Thoracic aorta (tissue), 2 donors: ENCODE measurements at places on chromosomes 2 and 18. TPM values are rescaled to one million over a fixed set of nuclear protein-coding genes. Genes with fewer than 3 reads are reported as not detected.

DNA sequence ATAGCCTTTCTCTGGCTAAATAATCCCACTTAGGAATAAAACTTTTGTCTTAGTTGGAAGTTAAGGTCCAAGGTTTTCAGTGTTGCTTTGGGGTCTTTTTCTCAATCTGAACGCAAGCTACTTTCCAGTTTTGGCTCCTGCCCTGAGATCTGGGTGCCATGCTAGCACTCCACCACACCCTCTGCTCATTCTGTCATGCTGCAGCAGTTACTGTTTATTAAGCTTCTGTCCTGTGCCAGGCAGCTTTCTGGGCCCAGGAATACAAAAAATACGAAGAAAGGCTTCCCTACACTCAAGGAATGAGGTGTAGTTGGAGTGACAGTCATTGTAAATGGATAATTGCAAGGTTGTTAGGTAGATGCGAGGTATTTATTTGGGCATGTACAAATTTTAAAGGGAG is 46.3 kb upstream of the RTN4 start:
- no peak for DNase-seq

DNA sequence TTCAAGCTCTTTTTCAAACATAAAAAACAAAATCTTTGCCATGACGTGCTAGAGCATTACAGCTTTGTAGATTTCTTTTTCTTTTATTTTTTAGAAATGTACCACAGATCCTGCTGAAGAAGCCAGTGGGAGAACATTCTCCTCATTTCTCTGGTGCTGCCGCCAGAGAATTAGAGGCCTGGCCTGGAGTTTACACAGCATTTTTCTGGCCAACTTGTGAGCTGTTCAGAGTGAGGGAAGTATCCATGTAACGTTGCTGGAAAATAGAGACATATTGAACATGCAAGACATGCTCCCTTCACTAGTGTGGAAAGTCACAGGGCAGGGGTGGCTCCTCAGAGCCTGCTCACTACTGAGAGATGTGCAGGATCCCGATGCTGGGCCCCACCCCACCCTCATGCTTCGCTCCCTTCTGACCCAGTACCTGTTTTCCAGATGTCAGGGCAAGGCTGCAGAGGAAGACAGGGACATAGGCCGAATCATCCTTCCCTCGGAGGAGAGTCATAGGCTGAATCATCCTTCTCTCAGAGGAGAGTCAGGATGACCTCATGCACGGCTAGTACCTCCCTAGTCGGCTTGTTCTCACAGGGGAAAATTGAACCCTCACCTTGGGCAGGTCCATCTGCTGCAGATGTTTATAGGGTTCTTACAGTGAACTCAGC is 298.5 kb downstream of the INSIG2 start:
- DNase-seq: no peak

DNA sequence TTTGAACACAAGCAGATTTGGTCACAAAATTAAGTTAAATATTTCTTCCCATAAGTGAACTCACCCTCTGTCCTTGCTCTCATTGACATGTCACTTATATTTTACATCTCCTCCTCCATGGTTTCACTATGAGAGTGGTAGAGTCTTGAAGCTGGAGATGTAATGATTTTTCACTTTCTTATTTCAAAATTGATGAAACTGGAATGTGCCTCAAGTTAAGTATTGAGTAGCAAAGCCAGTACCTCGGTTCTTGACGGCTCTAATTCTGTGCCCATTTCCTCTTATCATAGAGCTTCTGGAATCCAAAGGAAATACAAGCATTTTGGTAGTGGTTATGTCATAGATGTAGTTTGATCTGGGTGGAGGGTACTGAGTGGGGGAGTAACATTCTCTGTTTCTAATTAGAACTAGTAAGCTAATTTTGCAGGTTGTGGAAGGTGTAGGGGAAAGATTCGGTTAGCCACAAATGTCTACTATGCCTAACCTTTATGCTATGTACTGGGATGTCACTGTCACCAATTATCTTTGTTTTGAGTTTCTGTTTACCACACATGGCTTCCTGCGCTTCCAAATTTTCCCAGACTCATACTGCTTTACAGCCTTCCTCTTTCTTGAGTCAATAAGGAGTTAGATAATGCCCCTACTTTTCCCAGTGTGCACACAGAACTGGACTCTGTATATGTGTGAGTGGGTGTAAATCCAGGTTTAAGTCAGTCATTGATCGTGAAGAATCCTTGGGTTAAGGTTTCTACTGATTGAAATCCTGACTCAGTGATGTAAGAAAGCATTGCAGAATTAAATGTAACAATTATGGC is 96.8 kb downstream of the DIS3L2 start:
- DNase-seq: no peak

DNA sequence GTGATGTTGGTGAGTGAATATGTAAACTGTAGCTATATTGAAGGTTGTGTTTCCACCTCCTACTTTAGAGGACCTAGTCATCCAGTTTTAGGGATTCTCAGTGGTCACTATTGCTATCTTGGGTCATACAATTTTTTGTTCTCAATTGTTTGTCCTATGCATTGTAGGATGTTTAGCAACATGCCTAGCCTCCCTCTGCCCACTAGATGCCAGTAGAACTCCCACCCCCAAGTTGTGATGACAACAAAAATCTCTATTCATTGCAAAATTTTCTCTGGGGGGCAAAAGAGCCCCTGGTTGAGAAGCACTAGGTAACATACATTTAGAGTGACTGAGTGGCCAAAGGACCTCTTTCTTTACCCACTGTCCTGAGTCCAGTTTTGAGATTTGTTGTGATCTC is 87.3 kb downstream of the LRRTM4 start:
- DNase-seq: no peak

DNA sequence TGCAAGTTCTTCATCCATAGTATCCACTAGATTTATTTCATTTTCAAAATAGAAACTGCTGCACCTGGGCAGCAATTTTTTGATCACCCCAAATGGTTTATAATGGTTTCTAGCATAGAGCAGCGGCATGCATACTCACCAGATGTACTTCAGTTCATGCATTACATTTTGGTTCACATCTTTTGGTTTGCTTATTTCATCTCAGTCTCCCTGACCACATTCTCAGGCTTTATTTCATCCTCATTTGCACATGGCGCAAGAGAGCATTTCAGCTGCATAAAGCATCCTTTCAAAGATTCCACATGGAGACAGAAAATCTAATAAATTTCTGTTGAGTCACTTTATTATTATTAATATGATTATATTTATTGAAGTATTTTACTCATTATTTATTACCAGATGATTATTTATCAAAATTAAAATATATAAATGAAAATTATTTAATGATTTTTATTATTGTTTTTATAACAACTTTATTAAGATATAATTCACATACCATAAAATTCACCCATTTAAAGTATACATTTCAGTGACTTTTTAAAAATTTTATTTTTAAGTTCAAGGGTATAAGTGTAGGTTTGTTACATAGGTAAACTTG is 284.6 kb downstream of the TXNL1 start:
- DNase-seq: no peak

- no peak for DNase-seq
These were observed 865.1 kb upstream of the ACVR2A start for GRCh38 chr2:146979746-146980145.

DNA sequence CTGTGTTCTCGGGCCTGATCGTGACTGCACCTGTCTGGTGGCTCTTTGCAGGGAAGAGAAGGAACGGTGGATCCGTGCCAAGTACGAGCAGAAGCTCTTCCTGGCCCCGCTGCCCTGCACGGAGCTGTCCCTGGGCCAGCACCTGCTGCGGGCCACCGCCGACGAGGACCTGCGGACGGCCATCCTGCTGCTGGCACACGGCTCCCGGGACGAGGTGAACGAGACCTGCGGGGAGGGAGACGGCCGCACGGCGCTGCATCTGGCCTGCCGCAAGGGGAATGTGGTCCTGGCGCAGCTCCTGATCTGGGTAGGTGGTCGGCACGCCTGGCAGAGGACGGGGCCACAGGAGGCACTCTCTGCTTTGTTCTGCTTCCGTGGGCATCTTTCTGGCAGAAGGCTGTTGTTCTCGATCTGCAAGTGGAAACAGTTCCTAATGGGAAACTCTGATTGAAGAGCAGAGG is 48.0 kb downstream of the GBX2 start:
- DNase-seq: no peak

- DNase-seq: no peak
These were observed 204.3 kb upstream of the CCDC150 start for GRCh38 chr2:196435189-196435588.

DNA sequence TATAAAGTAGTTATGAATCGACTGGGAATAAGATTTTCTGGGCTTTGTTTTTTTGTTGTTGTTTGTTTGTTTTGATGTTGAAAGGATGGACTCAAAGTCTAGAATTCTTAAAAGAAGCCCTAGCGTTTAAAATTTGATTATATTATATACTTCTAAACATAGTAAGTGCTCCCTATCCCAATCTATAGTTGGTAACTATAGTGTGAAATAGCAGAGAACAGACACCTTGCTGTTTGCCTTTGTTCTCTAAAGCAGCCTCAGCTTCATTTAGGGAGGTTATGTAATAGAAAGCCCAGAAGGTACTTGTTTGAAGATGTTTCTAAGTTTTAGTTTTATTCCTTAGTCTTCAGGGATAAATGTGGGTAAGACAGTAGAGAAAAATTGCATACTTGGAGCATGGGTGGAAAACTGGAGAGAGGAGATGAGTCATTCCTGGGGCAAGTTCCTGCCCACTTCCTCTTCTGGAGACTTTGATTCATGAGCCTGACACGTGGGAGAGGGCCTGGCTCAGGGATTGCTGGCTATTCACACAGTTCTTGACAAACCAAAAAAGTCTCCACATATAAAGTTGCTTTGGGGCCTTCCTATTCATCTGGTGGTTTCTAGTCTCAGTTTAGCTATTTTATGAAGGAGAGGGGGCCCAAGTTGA is 131.9 kb downstream of the MYO1B start:
- DNase-seq: peak; percentile 70

- no peak for DNase-seq
These were observed 13.0 kb upstream of the FHL2 start for GRCh38 chr2:105411720-105412407.

DNA sequence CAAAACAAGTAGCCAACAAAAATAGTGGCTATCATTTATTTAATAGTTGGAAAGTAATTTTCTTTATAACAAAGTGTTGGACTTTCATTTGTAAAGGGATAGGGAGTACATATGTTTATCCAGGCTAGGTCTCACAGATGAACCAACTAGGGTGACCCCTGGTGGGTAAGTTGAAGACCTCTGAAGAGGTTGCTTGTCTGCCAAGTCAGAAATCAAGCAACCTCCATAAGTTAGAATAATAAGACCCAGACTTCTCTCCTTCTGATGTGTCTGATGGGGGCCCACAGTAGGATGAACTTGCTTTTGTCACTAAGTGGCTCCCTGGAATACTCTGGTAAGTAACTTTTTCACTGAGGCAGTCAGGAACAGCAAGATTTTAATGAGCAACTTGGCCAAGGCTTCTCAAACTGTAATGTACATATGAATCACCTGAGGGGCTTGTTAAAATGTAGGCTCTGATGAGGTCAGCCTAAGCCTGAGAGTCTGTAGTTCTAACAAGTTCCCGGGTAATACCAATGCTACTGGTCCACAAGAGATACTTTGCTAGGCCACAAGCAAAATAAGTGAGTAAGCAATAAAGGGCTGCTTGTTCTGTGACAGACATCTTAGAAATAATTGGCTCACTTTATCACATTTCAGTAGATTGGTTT is 319.6 kb downstream of the PIK3C3 start:
- no peak for DNase-seq

- DNase-seq: no peak
These were observed 142.1 kb downstream of the USP34 start for GRCh38 chr2:61328707-61329251.

GRCh38 chr18:79756143-79756500 is 41.6 kb upstream of the KCNG2 start:
- no peak for DNase-seq

GRCh38 chr18:56321470-56321869 is 316.9 kb downstream of the TXNL1 start:
- DNase-seq: no peak

GRCh38 chr2:237199577-237199976 is 113.9 kb downstream of the COPS8 start:
- no peak for DNase-seq

DNA sequence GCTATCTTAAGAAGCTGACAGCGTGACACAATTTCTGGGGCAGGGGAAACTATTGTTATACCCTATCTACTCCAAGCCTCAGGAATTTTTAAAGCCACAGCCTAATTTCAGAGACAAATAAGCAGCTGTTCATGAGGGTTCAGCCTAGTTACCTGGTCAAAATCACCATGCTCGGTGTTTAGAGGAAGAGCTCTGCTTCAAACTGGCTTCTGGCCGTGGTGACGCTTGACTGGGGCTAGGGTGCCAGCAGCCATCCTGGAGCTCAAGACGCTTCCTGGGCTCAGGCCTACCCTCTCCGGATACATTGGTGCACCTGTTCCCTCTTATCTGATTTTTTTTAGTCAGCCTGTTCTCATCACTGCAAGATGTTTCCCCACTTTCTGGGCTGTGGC is 41.7 kb downstream of the FRZB start:
- no peak for DNase-seq

DNA sequence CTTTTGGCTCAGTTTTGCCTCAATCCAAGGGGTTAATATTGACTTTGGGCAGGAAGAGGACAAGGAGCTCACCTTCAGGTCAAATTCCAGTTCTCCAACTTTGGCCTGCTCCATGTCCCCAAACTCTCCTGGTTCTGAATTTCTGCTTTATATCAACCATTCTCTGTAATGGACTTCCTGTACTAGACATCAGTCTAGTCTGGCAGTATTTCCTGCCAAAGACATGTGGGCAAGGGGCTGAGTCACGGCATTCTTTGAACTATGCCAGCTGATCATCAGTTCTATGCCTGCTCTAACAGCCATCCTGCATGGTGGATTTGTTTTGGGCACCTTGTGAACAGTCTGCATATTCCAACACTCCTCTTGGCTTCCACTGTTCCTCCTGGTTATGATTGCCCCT is 199.4 kb downstream of the ZEB2 start:
- peak; percentile 8 for DNase-seq

DNA sequence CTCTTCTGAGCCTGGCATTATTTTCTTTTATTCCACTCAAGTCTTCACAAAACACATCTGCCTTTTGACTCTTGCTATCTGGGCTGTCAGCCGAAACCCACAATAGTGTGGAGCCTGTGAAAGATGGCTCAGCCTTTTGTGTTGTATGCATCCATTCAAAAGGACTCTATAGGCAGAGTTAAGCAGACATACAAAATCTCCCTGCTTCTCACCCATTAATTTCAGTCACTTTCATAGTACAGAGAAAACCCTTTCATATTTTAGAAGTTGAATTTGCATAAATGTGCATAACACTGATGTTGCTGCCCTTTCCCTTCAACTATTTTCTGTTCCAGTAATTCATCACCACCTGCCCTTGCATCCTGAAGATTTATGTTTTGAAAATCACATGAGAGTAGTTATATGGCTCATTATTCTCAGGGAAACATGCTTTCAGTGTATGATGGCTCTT is 154.6 kb downstream of the EVA1A start:
- DNase-seq: no peak

GRCh38 chr18:48989304-48990303 is 38.8 kb upstream of the SMAD7 start:
- DNase-seq: no peak

GRCh38 chr2:119751706-119752105 is 8.0 kb upstream of the PTPN4 start:
- DNase-seq: no peak

The TPO gene
- total RNA-seq: 8.1 TPM

The AP1S3 gene
- total RNA-seq: 0.95 TPM

The LDAH gene
- total RNA-seq: 14.5 TPM

The TXNL1 gene
- 52.8 TPM for total RNA-seq

The SALL3 gene
- total RNA-seq: not detected

The NGEF gene
- total RNA-seq: 0.81 TPM

The SLC23A3 gene
- total RNA-seq: 3.4 TPM

The AFF3 gene
- total RNA-seq: 20.1 TPM

The SH3RF3 gene
- total RNA-seq: 61.7 TPM

The INHA gene
- total RNA-seq: 1.6 TPM

The GCG gene
- total RNA-seq: not detected

The SCYGR4 gene
- total RNA-seq: not detected

The DCC gene
- total RNA-seq: not detected

The LANCL1 gene
- 34.9 TPM for total RNA-seq

The CROCC2 gene
- total RNA-seq: not detected
